ENCODE measurements at places on chromosomes 1 and 21. TPM values are rescaled to one million over a fixed set of nuclear protein-coding genes. Genes with fewer than 3 reads are reported as not detected.

- no peak for DNase-seq
These were observed 21.6 kb downstream of the ROR1 start for GRCh38 chr1:63795455-63795854.

- DNase-seq, result no peak
These were observed 25.3 kb upstream of the RRP15 start for GRCh38 chr1:218259800-218260199.

Gene MXRA8
- 145 TPM for polyA plus RNA-seq

Gene NR1I3
- polyA plus RNA-seq, result 1.5 TPM

Gene PIK3R3
- polyA plus RNA-seq, result 32.3 TPM

DNA sequence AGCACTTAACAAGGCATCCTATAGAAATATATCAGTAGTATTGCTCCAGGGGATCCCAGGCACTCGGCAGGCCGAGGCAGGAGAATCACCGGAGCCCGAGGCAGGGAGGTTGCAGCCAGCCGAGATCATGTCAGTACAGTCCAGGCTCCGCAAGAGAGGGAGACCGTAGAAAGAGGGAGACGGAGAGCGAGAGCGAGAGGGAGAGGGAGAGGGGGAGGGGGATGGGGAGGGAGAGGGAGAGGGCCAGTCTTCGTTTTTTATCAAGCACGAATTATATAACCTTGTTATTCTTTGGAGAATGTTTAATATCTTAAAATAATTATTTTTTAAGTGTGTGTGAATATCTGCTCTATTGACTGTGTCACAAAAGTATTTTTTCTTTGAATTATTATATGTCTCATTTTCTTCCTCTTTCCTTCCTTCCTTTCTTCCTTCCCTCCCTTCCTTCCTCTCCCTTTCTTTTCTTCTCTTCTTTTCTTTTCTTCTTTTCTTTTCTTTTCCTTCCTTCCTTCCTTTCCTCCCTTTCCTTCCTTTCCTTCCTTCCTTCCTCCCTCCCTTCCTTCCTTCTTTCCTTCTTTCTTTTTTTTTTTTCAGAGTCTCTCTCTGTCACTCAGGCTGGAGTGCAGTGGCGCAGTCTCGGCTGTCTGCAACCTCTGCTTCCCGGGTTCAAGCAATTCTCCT lies 233.7 kb downstream of the SRGAP2C start:
- no peak for DNase-seq

GRCh38 chr1:223634423-223634822 lies 31.1 kb downstream of the CAPN8 start:
- DNase-seq, result no peak

Gene DMBX1
- not detected for polyA plus RNA-seq

- DNase-seq, result peak; percentile 77
These were observed 10.9 kb upstream of the IFI16 start for GRCh38 chr1:158998781-158999161.

Gene FMO4
- polyA plus RNA-seq, result 14.7 TPM

GRCh38 chr1:181061891-181062835 lies 26.3 kb upstream of the IER5 start:
- DNase-seq, result no peak
